ENCODE measurements at places on chromosomes 3 and 15.
A peak's percentile ranks its signal among the peaks of the same experiment; 100 is the strongest.

- H3K27me3 ChIP-seq = no peaks in the 10 kb centered on the region
- no peaks in the 10 kb centered on the region for H3K36me3 ChIP-seq
- no peak overlapping the region for H3K4me3 ChIP-seq
- H3K27ac ChIP-seq = no peak overlapping the region
- peaks cover 16% of the 10 kb centered on the region for H3K4me1 ChIP-seq
- DNase-seq = no peak
These were observed 114.4 kb downstream of the LPP start for GRCh38 chr3:188268336-188268735.

GRCh38 chr3:37625051-37625450, 236.6 kb upstream of the CTDSPL start:
- H3K4me1 ChIP-seq = peaks cover 7% of the 10 kb centered on the region
- no peak overlapping the region for H3K4me3 ChIP-seq
- H3K27ac ChIP-seq = no peak overlapping the region
- DNase-seq = no peak

DNA sequence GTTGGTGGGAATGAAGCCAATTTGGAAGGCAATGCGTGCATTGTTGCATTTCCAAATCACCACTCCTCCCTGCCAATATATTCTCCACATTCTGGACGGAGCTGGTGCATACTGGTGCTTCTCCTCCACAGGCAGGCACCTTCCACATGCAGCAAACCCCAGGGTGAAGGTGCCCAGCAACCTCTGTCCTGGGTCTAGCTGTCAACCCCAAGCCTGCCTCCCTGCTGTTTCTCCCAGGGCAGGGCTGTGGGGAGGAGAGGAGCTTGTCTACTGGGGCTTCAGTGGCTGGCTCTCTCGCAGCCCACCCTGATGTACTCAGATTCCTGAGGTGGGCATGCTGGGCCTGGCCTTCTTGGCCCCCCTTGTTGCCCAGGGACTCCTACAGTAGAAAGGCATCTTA, 20.1 kb downstream of the GASK1A start:
- no peak overlapping the region for H3K4me3 ChIP-seq
- H3K27me3 ChIP-seq = no peaks in the 10 kb centered on the region
- H3K27ac ChIP-seq = no peak overlapping the region
- H3K36me3 ChIP-seq = no peaks in the 10 kb centered on the region

DNA sequence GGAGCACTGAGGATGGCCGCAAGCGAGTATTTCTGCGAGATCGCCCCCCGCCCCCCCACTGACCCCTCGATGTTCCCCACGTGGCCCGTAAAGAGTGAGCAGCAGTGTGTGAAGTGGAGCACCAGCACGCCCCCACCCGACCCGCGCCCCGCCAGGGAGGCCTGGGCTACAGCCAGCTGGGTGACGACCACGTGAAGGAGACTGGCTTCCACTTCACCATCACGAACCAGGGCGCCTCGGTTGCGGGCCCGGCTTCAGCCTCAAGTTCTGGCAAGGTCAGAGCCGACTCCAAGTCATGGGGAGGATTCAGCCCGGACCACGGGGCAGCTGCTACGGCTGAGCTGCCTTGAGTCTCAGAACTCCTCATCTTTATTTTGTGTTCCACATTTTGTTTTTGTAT, 2.4 kb upstream of the RNU5B-1 start:
- no peak for DNase-seq
- no peaks in the 10 kb centered on the region for H3K27me3 ChIP-seq
- peaks cover 3% of the 10 kb centered on the region for H3K4me1 ChIP-seq
- H3K4me3 ChIP-seq = no peak overlapping the region
- H3K36me3 ChIP-seq = no peaks in the 10 kb centered on the region

DNA sequence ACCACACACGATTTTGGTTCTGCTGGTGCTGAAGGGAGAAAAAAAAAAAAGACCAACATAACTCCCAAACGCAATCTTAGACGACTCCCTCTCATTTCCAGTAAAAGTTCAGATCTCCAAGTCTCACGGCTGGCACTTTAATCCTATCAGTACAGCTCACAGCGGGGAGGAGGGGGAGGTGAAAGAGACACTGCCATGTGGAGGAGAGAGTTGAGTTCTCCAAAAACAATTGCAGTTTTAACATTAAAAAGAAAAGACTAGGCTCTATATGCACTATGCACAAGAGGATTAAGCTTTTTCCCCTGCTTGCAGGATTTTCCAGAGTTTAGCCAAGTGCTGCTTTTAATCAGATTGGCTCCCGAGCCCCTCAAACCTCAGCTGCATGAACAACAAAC, 16.8 kb downstream of the BMF start:
- H3K36me3 ChIP-seq = peaks cover 8% of the 10 kb centered on the region
- no peak for DNase-seq
- H3K4me1 ChIP-seq = peaks cover 46% of the 10 kb centered on the region
- no peak overlapping the region for H3K4me3 ChIP-seq
- no peak overlapping the region for H3K27ac ChIP-seq
- no peaks in the 10 kb centered on the region for H3K27me3 ChIP-seq

DNA sequence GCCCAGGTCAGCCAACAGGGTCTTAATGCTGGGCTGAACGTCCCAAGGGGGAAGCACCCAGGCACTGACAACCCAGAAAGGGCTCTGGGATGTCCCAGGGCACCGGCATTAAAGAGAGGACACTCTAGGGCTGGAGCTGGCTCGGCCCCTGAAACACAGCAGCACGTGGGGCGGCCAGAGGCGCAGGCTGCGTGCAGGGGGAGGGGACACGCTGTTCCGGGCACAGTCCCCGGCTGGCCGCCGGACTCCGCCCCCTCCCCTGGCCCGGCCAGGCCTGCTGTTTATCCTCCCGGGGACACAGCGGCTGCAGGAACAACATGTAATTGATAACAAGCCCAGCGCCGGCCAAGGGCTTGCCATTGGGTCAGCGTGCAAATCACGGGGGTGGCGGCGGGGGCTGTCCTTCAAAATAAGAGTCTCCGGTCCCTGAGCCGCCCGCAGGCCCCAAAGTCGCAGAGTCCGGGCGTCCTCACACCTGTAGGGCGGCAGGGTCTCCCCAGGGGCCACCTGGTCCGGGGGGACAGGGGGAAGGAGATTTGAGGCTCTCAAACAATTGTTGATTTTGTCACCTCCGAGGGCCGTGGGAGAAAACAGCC, 1.3 kb downstream of the KLF15 start:
- peak overlapping the region; percentile 80 for H3K4me3 ChIP-seq
- peak overlapping the region; percentile 99 for H3K27ac ChIP-seq
- peaks cover 6% of the 10 kb centered on the region for H3K4me1 ChIP-seq
- DNase-seq = peak; percentile 98
- no peaks in the 10 kb centered on the region for H3K27me3 ChIP-seq

DNA sequence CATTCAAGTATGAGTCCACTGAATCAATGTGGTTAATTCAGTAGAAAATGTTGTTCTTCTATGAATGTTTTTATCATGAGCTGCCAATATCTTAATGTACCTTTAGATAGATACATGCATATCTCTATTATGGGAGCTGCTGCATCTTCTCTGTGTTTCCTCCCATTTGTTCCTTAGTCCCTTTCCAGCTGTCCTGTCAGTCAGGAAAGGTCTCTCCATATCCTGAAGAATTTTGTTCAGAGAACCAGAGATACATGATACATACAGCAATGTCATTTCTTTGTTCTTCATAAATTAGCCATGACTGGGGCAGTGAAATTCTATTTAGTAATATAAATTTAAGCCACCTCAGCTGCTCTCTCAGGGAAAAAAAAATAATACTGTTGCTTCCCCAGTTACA, 103.7 kb downstream of the P3H2 start:
- H3K36me3 ChIP-seq = no peaks in the 10 kb centered on the region
- H3K4me1 ChIP-seq = no peaks in the 10 kb centered on the region
- no peak overlapping the region for H3K27ac ChIP-seq
- no peak overlapping the region for H3K4me3 ChIP-seq
- DNase-seq = no peak

- no peaks in the 10 kb centered on the region for H3K27me3 ChIP-seq
- no peaks in the 10 kb centered on the region for H3K36me3 ChIP-seq
- no peak overlapping the region for H3K4me3 ChIP-seq
These were observed 39.5 kb downstream of the TIGIT start for GRCh38 chr3:114333180-114333922.

DNA sequence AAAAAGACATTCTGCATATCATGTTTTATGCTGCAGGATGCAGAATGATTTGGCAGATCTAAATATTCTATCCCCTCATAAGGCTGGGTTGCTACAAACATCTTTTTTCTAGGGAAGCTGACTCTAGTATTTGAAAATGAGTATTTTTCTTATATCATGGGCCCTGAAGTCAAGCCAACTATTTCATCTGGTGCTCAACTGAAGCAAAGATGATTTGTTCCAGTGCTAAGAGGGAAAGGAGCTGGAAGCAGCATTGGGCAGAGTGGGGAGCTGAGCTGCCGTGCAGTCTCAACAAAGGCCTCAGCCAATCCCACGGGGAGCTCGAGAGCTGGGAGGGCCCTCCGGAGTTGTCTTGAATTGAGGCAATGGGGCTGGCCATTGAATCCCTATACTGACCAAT, 155.3 kb upstream of the SLCO3A1 start:
- H3K27me3 ChIP-seq = no peaks in the 10 kb centered on the region
- no peaks in the 10 kb centered on the region for H3K36me3 ChIP-seq
- H3K4me3 ChIP-seq = no peak overlapping the region
- no peak overlapping the region for H3K27ac ChIP-seq

DNA sequence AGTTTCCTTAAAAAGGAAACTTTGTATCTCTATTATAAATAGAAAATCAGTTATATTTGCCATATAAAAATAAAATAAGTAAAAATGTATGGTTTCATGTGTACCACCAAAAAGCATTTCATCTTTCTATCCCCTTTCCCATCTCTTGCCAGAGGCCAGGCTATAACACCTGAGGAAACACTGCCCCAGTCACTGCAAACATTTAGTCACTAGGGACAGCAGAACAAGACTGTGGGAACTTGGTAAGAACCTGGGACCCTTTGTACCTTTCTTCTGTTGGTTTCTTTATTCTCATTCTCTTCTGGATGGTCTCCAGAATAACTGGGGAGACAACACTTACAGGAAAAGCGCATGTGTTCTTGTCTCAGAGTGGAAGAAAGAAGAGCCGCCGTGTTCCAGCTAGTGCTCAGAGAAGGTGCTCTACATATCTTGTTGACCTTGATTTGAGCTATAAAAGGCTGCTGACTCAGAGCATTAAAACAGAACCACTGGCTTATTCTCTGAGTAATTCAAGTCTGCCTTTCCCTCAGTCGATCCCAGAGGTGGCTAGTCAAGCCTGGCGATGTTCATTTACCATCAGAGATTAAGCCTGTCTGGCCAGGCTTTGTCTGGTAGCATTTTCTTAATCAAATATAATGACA, 361.6 kb downstream of the RBMS3 start:
- no peak overlapping the region for H3K4me3 ChIP-seq
- no peaks in the 10 kb centered on the region for H3K27me3 ChIP-seq
- no peak for DNase-seq
- H3K27ac ChIP-seq = peak overlapping the region; percentile 96

DNA sequence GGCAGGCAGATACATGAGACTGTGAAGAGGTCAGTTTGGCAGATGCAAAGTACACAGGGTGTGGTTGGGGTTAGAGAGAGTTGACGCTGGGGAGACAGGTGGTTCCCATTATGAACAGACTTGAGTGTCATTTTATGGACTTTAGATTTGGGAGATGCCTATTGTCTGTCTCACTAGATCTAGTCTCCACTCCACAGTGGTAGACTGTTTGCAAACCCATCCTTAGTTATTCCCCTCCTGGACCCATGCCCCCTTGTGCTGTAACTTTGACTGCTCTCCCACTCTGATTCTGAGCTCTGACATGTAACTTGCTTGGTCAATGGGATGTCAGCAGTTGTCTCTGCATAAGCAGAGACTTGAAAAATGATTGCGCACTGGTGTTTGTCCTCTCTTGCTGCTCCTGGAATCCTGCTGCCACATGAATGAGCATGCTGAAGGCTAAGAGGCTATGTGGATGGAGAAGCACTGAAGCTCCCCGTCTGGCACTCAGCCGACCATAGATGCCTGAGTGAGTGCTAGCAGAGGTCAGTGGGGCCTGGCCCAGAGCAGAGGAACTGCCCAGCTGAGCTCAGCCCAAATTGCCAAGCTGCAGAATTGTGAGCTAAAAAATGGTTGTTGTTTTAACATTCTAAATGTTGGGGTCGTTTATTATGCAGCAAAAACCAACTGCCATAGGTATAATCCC, 88.2 kb downstream of the FAM43A start:
- H3K36me3 ChIP-seq = no peaks in the 10 kb centered on the region
- no peaks in the 10 kb centered on the region for H3K4me1 ChIP-seq
- H3K27me3 ChIP-seq = no peaks in the 10 kb centered on the region
- H3K4me3 ChIP-seq = no peak overlapping the region

- H3K4me1 ChIP-seq = no peaks in the 10 kb centered on the region
- peaks cover 17% of the 10 kb centered on the region for H3K36me3 ChIP-seq
- no peak overlapping the region for H3K4me3 ChIP-seq
- H3K27me3 ChIP-seq = no peaks in the 10 kb centered on the region
These were observed 64.2 kb downstream of the OXNAD1 start for GRCh38 chr3:16329036-16329825.

GRCh38 chr15:44712346-44713005, 1.2 kb downstream of the B2M start:
- DNase-seq = peak; percentile 94
- peaks cover 14% of the 10 kb centered on the region for H3K36me3 ChIP-seq
- H3K27ac ChIP-seq = peak overlapping the region; percentile 85
- H3K4me1 ChIP-seq = peaks cover 7% of the 10 kb centered on the region
- no peaks in the 10 kb centered on the region for H3K27me3 ChIP-seq
- peak overlapping the region; percentile 80 for H3K4me3 ChIP-seq

DNA sequence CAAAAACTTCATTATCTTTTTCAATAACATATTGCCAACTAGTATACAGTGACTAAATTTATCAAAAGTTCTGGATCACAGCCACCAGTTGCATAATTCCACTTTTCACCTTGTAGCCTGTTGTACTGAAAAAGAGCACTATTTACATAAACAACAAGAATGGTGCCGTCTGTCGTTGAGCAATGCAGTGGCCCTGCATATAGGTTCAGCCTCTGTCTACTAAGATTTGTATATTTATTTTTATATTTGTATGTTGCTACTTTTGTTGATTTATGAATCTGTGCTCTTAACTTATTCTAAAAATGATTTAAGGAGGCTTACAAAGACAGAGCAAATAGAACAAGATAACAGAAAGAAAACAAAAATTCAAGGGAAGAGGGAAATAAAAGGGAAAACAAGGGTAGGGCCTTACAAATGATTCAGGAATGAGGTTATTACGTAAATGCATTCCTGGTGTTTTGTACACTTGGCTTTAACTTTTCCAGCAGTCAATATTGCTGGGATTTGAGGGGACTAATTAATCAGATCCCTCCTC, 257.6 kb upstream of the STT3B start:
- H3K27ac ChIP-seq = no peak overlapping the region
- peaks cover 5% of the 10 kb centered on the region for H3K4me1 ChIP-seq
- H3K36me3 ChIP-seq = no peaks in the 10 kb centered on the region
- H3K4me3 ChIP-seq = no peak overlapping the region
- peak; percentile 53 for DNase-seq

- no peaks in the 10 kb centered on the region for H3K4me1 ChIP-seq
- H3K27me3 ChIP-seq = no peaks in the 10 kb centered on the region
- H3K36me3 ChIP-seq = no peaks in the 10 kb centered on the region
These were observed 291.0 kb upstream of the TGFBR2 start for GRCh38 chr3:30315447-30315846.

DNA sequence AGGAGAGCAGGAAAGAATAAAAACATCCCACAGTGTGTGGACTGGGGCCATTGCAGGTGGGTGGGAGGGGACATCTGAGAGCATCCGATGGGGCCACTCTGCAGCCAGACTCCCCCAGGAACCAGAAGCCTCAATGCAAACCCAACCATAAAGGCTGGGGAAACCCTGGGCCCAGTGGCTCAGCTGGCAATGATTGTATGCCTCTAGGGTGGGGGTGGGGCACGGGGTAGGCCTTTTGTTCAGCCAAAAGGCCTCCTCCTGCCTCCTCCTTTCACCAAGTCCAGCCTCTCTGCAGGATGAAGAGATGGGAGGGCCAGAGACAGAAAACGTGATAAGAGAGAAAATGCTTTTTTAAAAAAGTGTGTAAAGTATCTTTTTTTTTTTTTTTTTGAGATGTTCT, 45.5 kb upstream of the HERC1 start:
- H3K4me3 ChIP-seq = no peak overlapping the region
- DNase-seq = no peak
- H3K4me1 ChIP-seq = no peaks in the 10 kb centered on the region
- no peak overlapping the region for H3K27ac ChIP-seq
- H3K36me3 ChIP-seq = no peaks in the 10 kb centered on the region
